HT1080 (cell line): ENCODE measurements at places on chromosomes 2 and 18.
A peak's percentile ranks its signal among the peaks of the same experiment; 100 is the strongest.

- DNase-seq = no peak
Measured at GRCh38 chr2:99961196-99961913, 181.0 kb downstream of the AFF3 start.

DNA sequence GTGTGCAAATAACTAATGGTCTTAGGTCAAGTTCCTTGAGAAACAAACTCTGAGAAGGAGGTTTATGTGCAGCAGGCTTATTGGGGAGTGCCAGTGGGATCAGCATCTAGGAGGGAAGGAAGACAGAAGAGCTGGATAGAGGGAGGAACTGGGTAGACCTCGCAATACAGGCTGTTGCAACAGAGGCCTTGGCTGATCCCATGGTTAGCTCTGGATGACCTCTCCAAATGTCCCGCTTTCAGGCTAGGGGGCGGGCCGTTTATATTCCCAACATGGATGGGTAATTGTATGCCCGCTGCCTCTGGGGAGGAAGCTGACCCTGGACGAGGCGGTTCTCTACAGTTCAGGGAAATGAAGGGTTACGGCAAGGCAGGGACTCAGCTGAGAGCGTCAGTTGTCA is 14.7 kb upstream of the CAPN13 start:
- DNase-seq = no peak

- DNase-seq = no peak
Measured at GRCh38 chr2:2588777-2589176, 257.7 kb upstream of the MYT1L start.

DNA sequence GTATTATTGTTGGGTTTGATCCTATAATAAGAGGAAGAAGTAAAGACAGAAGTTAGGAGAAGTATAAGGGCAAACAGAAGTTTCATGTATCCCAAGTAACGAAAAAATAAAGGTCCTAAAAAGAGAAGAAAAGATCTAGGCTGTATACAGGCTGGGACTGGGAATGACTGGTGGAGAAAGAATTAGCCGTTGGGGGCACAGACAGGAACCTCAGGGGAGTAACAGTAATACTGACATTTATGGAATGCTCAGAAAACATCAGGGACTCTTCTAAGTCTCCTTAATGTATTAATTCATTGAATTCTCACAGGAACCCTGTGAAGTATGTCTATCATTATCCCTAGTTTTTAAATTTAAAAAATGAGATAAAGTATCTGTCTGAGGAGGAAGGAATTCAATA is 67.6 kb downstream of the PTPN2 start:
- DNase-seq = no peak

DNA sequence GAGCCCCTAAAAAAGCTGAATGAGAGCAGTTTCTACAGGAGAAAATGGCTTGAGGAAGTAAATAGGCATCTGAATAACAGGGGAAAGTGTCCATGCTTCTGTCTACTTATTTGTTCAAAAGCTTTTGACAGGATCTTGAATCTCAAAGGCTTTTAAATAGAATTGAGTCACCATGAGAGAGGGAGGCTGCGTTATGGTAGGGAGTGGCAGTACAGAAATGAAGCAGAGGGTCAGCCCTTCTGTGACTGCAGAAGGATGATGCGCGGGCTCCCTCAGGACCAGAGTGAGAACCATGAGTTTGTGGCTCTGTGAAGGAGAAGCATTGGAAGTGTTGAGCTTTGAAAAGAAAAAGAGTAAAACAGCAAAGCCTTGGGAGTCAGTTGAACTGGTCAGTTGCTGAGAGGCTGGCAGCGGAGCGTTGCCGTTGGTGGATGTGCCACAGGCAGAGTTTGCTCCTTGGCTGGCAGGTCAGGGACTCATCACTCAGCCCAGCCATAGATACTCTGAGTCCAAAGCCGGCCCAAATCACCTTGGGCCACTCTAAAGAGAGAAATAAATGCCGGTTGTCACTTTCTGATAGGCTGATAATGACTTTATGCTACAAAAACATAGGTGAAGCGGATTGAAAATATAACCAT is 17.4 kb downstream of the COPS7B start:
- no peak for DNase-seq

DNA sequence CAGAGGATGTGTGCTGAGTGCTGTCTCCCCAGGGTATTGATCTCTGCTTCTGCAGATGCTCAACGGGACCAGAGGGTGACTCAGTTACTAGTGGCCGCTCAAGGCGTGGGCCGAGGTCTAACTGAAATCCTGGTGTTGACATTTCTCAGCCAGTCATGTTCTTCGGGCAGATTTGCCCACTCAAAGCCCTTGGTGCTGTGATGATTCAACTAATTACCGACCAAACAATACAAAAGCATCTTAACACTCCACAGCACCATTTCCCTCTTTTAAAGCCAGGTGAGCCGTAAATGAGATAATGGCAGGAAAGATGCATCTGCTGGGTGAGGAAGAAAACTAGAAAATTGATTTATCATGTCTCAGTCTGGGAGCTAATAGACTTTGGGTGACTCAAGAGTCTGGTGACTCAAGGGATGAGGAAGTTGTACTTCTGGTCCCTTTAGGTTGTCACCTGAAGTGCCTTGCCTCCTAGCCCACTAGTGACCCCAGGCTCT is 32.7 kb upstream of the PRLH start:
- peak; percentile 28 for DNase-seq

DNA sequence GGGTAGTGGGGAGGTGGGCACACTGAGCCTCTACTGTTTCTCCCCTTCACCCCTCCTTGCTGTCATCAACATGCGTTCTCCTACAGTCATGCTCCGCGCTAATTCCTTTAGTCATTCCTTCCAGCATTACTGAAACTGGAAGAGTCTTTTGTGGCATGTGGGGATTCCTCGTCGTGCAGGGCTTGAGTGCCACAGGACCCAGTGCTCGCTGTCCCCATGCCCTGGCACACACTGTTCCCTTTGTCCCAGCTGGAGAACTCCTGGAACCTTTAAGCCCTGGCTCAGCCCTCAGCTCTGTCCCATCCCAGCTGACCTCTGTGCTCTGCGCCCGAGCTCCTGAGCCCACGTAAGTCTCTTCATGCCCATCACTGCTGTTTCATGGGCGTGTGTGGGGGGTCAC is 42.1 kb downstream of the ODC1 start:
- no peak for DNase-seq

- peak; percentile 34 for DNase-seq
Measured at GRCh38 chr18:34809451-34810072, 99.5 kb downstream of the DTNA start.

DNA sequence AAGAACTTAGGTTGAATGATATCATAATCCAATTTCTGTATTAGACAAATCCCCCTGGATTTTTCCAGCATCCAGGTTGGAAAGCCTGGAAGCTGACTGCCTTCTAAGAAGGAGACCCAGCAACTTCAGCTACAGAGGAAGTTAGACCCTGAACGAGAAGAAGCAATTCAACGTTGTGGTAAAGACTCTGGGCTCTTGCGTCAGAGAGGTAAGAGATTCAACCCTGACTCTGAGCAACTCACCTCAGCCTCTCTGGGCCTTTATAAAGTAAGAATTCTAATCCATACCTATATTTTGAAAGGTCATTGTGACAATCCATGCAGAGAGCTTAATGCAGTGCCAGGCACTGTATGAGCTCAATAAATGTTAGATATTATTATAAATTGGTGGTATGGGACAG is 9.7 kb downstream of the E2F6 start:
- DNase-seq = no peak

DNA sequence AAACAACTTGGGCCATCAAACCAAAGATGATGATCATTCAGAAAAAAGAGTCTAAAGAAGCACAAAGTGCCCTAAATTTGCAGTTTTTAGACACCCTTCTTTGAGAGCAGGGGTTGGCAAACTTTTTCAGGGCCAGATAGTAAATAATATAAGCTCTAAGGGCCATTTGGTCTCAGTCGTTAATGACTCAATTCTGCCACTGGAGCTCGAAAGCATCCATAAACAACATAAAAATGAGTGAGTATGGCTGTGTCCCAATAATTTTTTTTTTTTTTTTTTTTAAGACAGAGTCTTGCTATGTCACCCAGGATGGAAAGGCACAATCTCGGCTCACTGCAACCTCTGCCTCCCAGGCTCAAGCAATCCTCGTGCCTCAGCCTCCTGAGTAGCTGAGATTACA is 152.3 kb downstream of the DTNB start:
- DNase-seq = no peak

GRCh38 chr2:29080886-29081743 is 6.8 kb upstream of the PCARE start:
- no peak for DNase-seq

DNA sequence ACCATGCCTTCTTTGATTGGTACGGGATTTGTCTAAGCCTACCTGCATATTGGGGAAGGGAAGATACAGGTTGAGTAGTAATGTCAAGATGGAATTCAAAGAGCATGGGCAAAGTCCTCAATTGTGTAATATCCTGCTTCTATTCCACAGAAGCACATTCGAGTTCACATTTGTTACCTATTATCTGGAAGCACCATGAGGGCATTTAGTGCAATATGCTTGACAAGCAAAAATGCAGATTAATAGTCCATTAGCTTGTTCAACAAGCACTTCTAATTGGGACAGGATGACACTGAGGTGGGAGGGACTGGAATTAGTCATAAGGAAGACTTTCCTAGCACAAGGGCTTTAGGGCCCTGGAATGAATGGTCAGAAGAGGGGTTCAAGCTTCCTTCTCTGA is 40.5 kb downstream of the MYO5B start:
- DNase-seq = no peak

DNA sequence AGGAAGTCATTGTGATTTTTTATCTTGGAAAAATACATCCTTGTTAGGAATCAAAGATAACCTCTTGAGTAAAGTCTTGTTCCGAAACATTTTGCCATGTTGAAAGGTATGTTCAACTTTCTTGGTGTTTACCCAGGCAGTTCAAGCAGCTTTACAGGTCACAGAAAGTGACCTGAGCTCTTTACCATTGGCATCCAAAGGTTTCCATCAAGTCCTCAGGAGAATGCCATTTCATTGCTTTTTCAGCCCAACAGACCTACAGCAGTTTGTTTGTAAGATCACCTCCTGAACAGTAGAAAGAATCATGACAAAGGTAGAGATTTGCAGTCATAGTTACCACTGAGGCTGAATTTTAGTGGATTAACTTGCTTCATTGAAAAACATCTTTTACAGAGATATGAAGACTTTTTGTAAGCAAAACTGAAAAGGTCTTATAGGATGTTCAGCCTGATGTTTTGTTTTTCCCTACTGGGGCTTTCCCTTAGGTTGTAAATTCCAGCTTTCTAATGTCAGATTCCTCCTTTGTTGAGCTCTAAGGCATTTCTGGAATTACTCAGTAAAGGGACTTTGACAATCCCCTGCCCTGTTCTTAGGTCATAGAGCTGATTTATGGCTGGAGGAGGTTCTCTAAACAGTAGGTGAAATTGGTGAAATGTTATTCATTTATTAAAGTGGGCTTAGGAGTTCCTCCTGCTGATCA is 236.8 kb upstream of the RBMS1 start:
- no peak for DNase-seq

- DNase-seq = no peak
Measured at GRCh38 chr18:37473195-37473840, 92.3 kb downstream of the CELF4 start.

- peak; percentile 82 for DNase-seq
Measured at GRCh38 chr2:12176623-12177454, 430.4 kb downstream of the LPIN1 start.

DNA sequence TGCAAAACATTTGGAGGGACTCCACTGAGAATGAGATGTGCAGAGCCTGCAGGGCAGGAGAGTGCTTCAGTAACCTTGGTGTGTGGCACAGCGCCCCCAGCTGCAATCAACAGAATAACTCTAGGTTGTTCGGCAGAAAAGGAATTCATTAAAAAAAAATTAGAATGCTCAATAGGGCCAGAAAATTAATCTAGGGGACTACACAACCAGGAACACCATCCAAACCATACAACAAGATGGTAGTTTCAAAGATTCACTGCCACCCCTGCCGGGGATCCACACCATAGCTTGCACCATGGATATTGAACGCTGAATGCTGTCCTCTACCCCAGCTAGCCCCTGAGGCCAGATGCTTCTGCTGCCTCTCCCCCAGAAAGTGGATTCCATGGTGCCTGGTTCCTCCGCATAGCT is 50.1 kb downstream of the THUMPD2 start:
- no peak for DNase-seq

DNA sequence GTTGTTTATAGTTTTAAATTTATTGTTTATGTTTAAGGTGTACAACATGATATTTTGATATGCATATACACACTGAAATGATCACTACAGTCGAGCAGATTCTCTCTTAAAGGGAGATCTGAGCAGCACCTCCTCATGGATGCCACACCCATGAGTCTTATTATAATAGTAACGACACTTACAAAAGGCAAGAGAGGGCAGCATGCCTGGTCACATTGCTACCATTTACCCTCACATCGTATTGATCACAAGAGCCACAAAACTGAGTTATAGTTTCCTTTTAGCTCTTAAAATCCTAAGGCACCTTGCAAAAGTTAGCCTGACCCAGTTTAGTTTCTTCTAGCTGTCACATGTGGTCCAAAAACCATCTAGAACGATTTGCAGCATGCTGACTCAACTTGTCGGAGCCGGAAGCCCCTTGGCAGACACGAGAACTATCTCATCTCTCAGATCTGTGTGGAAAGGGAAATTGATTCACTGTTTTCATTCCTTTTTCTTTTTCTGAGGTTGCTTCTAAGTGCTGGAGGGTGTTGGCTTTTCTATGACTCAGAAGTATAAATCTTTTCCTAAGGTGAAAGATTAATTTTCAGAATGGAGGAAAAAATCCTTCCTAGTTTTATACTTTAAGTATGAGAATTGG is 85.3 kb downstream of the CDC42EP3 start:
- peak; percentile 97 for DNase-seq

DNA sequence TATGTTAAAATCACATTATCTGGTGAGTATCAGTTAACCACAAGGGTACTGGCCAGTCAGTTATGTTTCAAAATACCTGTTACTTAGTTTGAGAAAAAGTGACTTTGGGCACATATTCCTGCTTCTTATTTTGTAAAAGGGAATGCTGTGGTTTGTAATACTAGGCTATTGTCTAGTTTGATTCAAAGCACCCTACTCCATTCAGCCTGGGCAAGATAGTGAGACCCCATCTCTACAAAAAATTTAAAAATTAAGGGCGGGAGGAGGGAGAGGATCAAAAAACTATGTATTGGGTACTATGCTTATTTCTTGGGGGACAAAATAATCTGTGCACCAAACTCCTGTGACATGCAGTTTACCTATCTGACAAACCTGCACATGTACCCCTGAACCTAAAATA is 18.9 kb downstream of the MBD5 start:
- no peak for DNase-seq
